ENCODE measurements at places on chromosomes 3 and 15. TPM values are rescaled to one million over a fixed set of nuclear protein-coding genes. Genes with fewer than 3 reads are reported as not detected.

DNA sequence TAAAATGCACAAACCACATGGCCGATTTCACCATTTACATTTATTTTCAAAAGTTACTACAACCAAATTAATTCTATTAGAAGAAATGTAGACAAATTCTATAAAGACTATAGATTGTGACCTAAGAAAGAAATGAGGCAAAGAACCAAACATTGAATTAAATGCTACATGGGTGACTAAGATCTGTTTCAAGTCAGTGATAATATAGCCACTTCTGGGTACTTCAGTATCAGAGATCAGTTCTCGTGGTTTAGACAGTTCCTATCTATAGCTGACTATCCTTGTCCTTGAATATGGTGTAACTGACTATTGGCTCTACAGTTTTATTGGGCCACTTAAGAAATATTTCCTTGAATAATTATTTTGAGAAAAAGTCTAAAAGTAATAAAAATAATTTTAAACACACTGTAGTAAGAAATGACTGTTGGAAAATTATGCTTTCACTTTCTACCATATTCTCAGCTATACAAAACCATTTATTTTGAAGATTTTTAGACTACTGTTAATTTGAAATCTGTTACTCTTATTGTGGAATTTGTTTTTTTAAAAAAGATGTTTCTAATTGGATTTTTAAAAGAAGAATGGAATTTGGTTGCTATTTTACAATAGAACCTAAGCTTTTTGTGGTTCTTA, 14.1 kb downstream of the KCNMB3 start:
- no peaks in the 10 kb centered on the region for H3K27me3 ChIP-seq
- H3K4me1 ChIP-seq: no peaks in the 10 kb centered on the region
- H3K36me3 ChIP-seq: 0 out of 2 replicates have a peak, but pooled peaks cover 4% of the 10 kb centered on the region
- DNase-seq: no peak

GRCh38 chr3:33364531-33365128, 75.6 kb downstream of the UBP1 start:
- no peak overlapping the region for H3K4me3 ChIP-seq
- no peaks in the 10 kb centered on the region for H3K27me3 ChIP-seq
- H3K27ac ChIP-seq: peak overlapping the region; percentile 74
- peaks cover 46% of the 10 kb centered on the region for H3K4me1 ChIP-seq

- H3K27ac ChIP-seq: peak overlapping the region; percentile 47
- H3K4me3 ChIP-seq: no peak overlapping the region
- H3K27me3 ChIP-seq: no peaks in the 10 kb centered on the region
- H3K4me1 ChIP-seq: peaks cover 23% of the 10 kb centered on the region
- peak; percentile 49 for DNase-seq
Measured at GRCh38 chr3:15899388-15899787, 101.6 kb upstream of the ANKRD28 start.

DNA sequence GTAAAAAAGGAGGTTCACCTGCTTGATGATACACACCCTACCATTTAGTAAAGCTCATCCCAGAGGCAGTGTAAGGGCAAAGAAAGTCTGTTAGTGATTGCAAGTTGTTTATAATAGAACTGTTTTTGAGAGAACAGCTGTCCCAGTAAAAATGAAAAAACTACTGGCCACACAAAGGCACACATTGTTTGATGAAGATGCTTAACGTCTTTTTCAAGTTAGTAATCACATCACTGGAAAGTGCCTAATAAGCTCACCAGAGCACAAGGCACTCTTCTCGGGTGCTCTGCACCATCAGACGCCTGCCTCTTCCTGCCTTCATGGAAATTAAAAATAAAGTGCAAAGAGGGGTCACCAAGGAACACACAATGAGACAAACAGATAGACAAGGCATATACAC, 186.9 kb downstream of the PDZRN3 start:
- H3K4me1 ChIP-seq: peaks cover 28% of the 10 kb centered on the region
- no peak overlapping the region for H3K27ac ChIP-seq
- no peak for DNase-seq
- peaks cover 5% of the 10 kb centered on the region for H3K27me3 ChIP-seq

- H3K4me1 ChIP-seq: peaks cover 47% of the 10 kb centered on the region
- H3K27ac ChIP-seq: peak overlapping the region; percentile 47
- H3K36me3 ChIP-seq: peaks cover 25% of the 10 kb centered on the region
- H3K4me3 ChIP-seq: peak overlapping the region; percentile 34
- peak; percentile 43 for DNase-seq
Measured at GRCh38 chr3:63979093-63979885, 44.0 kb downstream of the PSMD6 start.

GRCh38 chr15:73240866-73241499, 127.8 kb downstream of the HCN4 start:
- DNase-seq: peak; percentile 37
- no peaks in the 10 kb centered on the region for H3K27me3 ChIP-seq
- no peak overlapping the region for H3K27ac ChIP-seq
- H3K4me3 ChIP-seq: no peak overlapping the region

DNA sequence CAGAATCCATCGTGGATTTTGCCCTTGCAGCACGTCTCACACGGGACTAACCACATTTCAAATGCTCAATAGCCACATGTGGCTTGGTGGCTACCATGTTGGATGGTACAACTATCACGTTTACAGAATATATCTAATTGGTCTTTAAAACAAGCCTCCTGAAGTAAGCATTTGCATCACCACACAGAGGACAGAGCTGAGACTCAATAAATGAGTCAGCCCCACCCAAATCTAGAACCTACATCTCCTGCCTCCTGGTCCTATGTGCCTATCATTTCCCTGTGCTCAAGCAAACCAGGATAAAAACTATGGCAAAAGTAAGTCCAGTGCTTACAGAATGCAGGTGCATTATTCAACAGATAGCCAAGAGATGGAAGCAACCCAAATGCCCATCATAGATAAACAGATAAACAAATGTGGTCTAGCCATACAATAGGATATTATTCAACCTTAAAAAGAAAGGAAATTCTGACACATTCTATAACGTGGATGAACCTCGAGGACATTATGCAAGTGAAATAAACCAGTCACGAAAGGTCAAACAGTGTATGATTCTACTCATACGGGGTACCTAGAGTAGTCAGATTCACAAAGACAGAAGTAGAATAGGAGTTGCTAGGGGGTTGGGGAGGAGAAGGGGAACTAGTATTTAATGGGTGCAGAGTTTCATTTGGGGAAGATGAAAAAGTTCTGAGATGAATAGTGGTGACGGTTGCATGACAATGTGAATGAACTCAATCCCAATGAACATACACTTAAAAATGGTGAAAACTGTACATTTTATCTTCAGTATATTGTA, 43.9 kb downstream of the SRGAP3 start:
- no peak overlapping the region for H3K4me3 ChIP-seq
- no peak overlapping the region for H3K27ac ChIP-seq
- no peak for DNase-seq
- no peaks in the 10 kb centered on the region for H3K4me1 ChIP-seq
- H3K27me3 ChIP-seq: peaks cover 17% of the 10 kb centered on the region

DNA sequence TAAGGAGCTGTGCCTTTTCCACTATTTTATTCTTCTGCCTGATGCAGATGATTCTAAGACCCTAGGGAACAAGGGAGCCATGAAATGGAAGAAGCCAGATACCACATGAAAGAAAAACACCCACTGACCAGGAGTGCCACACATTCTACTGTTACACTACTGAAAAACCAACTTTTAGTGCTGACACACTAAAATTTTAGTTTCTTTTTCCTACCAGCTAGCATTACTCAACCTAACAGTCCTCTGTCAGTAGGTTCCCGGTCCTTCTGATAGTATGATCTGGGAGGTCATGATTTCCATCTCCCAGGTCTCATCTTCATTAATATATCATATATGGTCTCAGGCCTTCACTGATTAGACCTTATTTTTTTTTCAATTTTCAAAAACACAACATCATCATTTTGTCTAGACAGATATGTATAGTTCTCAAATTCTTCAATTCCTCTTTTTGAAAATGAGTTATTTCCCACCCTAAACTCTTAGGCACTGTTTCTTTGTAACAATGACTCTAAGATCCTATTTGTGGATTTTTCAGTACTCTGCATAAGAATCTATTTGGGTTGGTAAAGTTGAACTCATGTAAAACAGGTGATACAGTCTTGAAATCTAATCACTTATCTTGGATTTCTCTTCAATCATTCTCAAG, 321.8 kb downstream of the CTNNB1 start:
- H3K27ac ChIP-seq: no peak overlapping the region
- no peak overlapping the region for H3K4me3 ChIP-seq
- DNase-seq: no peak
- H3K4me1 ChIP-seq: no peaks in the 10 kb centered on the region
- H3K36me3 ChIP-seq: no peaks in the 10 kb centered on the region
- H3K27me3 ChIP-seq: peaks cover 1% of the 10 kb centered on the region

GRCh38 chr3:52240059-52240885, 1.3 kb upstream of the TWF2 start:
- H3K27me3 ChIP-seq: peaks cover 1% of the 10 kb centered on the region
- peak overlapping the region; percentile 96 for H3K27ac ChIP-seq
- H3K36me3 ChIP-seq: peaks cover 8% of the 10 kb centered on the region
- peak overlapping the region; percentile 100 for H3K4me3 ChIP-seq
- DNase-seq: peak; percentile 87

GRCh38 chr3:181086011-181086410, 96.5 kb upstream of the DNAJC19 start:
- H3K4me3 ChIP-seq: no peak overlapping the region
- H3K27me3 ChIP-seq: no peaks in the 10 kb centered on the region
- DNase-seq: no peak

GRCh38 chr15:78201281-78202190, 32.8 kb downstream of the ACSBG1 start:
- peaks cover 39% of the 10 kb centered on the region for H3K27me3 ChIP-seq
- no peak overlapping the region for H3K27ac ChIP-seq
- H3K36me3 ChIP-seq: no peaks in the 10 kb centered on the region
- no peak for DNase-seq

DNA sequence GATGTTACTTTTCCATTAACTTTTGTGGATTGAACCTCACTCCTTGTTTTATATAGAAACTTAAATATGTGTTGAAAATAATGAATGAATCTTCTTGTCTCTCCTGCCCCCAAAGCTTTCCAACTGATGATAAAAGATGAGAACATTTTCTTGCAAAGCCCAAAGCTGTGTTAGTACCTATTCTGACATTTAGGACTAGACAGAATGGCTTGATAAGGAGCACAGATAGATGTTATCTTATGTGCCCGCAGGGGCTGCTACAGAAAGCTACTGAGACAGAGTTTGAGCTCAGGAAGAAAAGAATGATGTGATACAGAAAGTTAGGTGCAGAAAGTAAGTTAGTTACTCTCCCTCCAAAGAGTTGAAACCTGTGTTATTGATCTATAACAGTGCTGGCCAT, 109.4 kb upstream of the ATP11B start:
- H3K27me3 ChIP-seq: peaks cover 6% of the 10 kb centered on the region
- no peak overlapping the region for H3K4me3 ChIP-seq
- no peaks in the 10 kb centered on the region for H3K36me3 ChIP-seq

GRCh38 chr3:89635137-89635536, 527.7 kb downstream of the EPHA3 start:
- no peaks in the 10 kb centered on the region for H3K4me1 ChIP-seq
- no peak for DNase-seq
- H3K4me3 ChIP-seq: no peak overlapping the region
- no peaks in the 10 kb centered on the region for H3K27me3 ChIP-seq

DNA sequence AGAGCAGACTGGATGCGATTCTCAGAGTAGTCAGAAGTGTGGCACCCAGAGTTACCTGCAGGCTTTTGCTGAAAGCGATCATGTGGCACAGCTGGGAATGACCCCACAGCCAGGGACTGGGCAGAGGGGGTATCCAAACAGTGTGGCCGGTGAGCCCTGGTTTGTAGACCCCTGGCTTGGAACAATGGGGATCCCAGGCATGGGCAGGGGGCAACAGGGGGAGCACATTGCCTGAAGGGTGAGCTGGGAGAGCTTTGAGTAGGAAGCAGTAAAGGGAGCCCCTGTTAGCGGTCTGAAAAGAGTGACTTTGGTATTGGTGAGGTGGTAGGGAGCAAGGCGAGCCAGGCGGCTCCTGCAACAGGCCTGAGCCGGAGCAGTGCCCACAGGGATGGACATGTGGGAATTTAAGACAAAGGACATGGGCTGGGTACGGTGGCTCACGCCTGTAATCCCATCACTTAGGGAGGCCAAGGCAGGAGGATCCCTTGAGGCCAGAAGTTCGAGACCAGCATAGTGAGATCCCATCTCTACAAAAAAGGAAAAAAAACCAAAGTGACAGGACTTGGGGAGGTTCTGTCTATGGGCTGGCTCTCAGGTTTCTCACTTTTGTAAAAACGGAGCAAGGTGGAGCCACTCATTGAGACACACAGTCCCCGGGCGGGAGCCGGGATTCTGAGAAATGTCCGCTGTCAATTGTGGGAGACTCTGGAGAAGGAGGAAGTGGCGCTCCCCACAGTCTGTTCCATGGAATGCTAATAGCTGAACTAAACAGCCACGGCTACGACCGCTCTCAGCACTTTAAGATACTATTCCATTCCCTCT, 223.8 kb upstream of the LYSMD4 start:
- no peak for DNase-seq
- H3K36me3 ChIP-seq: no peaks in the 10 kb centered on the region
- no peaks in the 10 kb centered on the region for H3K4me1 ChIP-seq
- no peak overlapping the region for H3K27ac ChIP-seq
- no peak overlapping the region for H3K4me3 ChIP-seq

ANKUB1 gene
- total RNA-seq: not detected

SERPINI1 gene
- 6.2 TPM for total RNA-seq

QTRT2 gene
- 20.3 TPM for total RNA-seq

C3orf38 gene
- 26.7 TPM for total RNA-seq

FAM227B gene
- total RNA-seq: 5.2 TPM

CYB561D2 gene
- total RNA-seq: 25.2 TPM

SKOR1 gene
- total RNA-seq: 0.09 TPM

FOXL2 gene
- 7.7 TPM for total RNA-seq

IQCF5 gene
- not detected for total RNA-seq

KLHL40 gene
- total RNA-seq: not detected

Measured in HFFc6 (cell line).